ENCODE measurements at places on chromosomes 16 and 17. TPM values are rescaled to one million over a fixed set of nuclear protein-coding genes. Genes with fewer than 3 reads are reported as not detected.
A peak's percentile ranks its signal among the peaks of the same experiment; 100 is the strongest.

- DNase-seq: no peak
These were observed 4.2 kb upstream of the AXIN1 start for GRCh38 chr16:356741-357140.

DNA sequence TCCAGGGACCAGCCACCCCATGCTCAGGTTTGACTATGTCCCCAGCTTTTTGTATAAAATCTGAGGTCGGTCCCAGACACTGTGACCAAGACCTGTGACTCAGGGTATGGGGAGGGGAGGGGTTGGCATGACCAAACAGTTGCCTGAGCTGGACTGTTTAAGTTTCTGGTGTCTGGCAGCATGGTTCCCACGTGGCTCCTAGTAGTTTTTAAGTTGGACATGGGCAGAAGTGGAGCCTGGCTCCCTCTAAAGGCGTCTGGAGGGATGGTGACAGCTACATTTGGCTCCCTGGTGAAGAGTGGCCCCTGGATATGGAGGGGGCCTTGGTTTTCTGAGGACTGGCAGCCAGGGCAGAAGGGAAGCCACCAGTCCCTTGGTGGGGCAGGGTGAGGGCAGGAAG lies 7.9 kb downstream of the SMCR8 start:
- DNase-seq: no peak

GRCh38 chr17:39450847-39451581 lies at the start of gene MED1:
MED1 (minus strand) TSS chr17:39451263; CDS start chr17:39451062, 201 bp downstream.
- peak; percentile 99 for DNase-seq

DNA sequence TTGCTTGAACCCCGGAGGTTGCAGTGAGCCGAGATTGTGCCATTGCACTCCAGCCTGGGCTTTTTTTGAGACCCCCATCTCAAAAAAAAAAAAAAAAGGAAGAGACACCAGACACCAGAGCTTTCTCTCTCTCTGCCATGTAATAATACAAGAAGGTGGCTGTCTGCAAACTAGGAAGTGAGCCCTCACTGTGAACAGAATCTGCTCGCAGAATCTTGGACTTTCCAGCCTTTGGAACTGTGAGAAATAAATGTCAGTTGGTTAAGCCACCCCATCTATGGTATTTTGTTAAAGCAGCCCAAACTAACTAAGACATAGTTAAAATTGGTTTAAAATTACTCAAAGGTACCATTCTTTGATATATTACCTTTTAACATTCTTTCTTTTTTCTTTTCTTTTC lies 10.1 kb upstream of the STX1B start:
- DNase-seq: no peak

DNA sequence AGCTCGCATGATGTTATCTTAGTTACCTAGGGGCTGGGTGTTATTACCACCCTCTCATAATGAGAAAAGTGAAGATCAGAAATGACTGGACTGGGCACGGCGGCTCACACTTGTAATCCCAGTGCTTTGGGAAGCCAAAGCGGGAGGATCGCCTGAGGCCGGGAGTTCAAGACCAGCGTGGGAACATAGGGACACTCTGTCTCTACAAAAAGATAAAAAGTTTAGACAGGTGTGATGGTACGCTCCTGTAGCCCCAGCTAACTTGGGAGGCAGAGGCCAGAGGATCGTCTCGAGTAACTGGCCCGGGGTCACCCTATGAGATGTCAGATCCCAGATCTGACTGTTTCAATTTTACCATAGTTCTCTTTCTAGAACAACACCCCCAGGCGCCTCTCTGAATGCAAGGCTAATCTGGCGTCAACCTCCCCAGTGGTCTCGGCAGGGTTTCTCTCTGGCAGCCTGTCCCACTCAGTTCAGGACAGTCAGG lies 1.9 kb upstream of the CCDC102A start:
- DNase-seq: no peak

NOXO1 gene
- not detected for total RNA-seq

CHD3 gene
- 88.6 TPM for total RNA-seq

DNA sequence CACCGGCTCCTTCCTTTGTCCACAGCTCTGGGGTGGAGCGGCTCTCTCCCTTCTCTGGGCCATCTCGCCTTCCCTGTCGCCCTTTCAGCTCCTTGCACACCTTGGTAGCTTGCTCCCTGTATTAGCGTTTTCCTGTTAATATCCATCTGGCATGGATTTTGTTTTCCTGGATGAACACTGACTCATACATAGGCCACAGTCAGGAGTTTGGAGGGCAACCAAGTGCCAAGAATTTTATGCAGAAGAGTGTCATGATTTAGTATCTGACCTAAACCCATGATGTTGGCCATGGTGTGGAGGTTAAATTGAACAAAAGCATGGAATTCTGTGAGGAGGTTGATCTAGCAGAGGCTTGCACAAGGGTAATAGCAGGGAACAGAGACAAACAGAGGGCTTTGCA lies 180.9 kb downstream of the AIPL1 start:
- no peak for DNase-seq

FOXJ1 gene
- 0.48 TPM for total RNA-seq

USP6 gene
- total RNA-seq: 1.9 TPM

- no peak for DNase-seq
These were observed 7.6 kb upstream of the CD300A start for GRCh38 chr17:74458835-74459234.

- DNase-seq: no peak
These were observed 175.4 kb downstream of the ENGASE start for GRCh38 chr17:79249929-79250521.

GRCh38 chr16:2948807-2949704 lies 15.0 kb upstream of the KREMEN2 start:
- no peak for DNase-seq

TP53TG3C gene
- not detected for total RNA-seq

DNA sequence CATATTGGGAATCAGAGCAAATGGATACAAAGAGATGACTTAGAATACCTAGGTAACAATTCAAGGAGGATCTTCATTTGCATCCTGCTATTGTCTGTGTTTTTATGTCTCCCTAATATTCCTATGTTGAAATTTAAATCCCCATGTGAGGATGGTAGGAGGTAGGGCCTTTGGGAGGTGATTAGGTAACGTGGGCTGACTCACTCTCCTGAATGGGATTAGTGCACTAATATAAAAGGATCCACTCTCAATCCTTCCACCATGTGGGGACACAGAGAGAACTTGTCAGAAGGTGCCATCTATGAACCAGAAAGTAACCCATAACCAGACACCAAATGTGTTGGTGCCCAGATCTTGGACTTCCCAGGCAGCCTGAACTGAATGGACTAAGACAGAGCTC lies 83.4 kb downstream of the CDH8 start:
- DNase-seq: no peak

FN3K gene
- 3.4 TPM for total RNA-seq

TOP2A gene
- total RNA-seq: 11.8 TPM

- DNase-seq: no peak
These were observed 774 bp downstream of the ENGASE start for GRCh38 chr17:79075446-79075750.

DNA sequence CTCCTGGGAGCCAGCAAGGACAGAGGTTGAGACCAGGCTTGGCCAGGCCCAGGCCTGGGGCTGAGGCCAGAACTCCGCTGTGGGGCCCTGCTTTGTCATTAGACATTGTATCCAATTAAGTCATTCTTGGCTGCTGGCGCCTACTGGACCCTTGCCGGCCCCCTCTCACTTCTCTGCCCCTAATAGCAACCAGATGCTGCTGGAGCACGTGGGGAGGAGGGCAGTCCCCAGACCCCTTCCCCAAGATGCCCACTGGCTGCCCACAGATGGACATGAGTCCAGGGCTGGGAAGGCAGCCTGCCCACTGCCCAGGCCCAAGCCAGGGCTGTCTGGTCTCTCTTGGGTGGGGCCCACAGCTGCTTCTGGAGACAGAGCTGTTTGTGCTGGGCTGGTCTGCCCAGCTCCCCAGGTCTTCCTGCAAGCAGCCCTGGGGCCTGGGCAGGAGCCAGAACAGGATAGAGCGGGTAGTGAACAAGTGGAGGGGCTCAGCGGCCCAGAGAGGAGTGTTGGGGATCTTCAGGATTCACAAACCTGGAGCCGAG lies 7.8 kb downstream of the PLXDC1 start:
- no peak for DNase-seq

GRCh38 chr17:50356418-50356817 lies 10.5 kb downstream of the XYLT2 start:
- DNase-seq: no peak

EVPLL gene
- 0.24 TPM for total RNA-seq

- peak; percentile 28 for DNase-seq
These were observed 1.2 kb downstream of the RABEP2 start for GRCh38 chr16:28923652-28924398.

DNA sequence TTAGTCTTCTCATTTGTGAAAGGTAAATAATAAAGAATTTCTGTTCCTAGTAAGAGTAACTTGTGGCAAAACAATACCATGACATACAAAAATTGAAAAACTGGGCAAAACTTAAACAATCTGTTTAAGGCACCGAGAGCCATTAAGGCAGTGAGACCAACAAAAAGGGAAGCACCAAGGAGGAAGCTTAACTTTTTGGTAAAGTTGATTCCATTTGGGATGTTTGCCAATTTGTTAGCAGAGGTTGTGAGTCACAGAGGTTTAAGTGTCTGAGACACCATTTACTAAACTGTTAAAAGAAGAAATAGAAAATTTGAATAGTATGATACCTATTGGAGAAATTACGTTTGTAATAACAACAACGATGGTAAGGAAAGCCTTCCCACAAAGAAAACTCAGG lies 4.9 kb downstream of the SLC35G3 start:
- DNase-seq: no peak

UMOD gene
- total RNA-seq: 2.6 TPM

DNA sequence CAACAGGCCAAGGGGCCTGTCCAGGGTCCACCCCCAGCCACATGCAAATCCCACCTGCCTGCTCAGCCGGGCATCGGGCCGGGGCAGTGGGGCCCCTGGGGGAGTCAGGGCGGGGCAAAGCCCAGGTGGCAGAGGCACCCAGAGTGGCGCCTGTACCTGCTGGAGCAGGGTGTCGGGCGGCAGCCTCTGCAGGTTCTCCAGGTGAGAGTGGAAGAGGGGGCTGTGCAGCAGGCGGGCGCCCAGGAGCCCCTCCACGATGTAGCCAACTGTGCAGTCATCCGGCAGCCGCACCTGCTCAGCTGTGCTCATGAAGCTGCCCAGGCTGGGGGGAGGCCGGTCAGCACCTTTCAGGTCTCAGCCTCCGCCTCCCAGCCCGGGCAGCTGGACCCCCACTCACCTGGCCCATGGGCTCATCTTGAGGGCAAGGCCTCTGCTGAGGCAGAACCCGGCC lies 2.1 kb downstream of the RFNG start:
- no peak for DNase-seq

DNA sequence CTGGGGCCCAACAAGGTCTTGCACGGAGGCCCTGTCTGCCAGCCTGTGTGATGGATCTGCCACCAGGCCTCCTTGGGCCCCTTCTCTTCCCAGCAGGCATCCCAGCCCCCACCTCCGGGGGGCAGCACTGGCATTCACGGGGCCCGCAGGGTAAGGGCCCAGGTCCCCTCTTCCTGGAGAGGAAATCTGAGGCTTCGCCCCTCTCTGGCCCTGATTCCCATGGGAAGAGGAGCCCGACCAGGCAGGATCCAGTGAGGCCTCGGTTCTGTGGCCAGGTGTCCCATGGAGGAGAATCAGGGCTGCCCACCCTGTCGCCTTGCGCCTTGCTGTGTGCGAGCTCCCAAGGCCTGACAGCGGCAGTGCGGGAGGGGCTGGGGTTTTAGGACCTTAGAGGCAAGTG lies 48.4 kb downstream of the PDPK1 start:
- DNase-seq: no peak

DNA sequence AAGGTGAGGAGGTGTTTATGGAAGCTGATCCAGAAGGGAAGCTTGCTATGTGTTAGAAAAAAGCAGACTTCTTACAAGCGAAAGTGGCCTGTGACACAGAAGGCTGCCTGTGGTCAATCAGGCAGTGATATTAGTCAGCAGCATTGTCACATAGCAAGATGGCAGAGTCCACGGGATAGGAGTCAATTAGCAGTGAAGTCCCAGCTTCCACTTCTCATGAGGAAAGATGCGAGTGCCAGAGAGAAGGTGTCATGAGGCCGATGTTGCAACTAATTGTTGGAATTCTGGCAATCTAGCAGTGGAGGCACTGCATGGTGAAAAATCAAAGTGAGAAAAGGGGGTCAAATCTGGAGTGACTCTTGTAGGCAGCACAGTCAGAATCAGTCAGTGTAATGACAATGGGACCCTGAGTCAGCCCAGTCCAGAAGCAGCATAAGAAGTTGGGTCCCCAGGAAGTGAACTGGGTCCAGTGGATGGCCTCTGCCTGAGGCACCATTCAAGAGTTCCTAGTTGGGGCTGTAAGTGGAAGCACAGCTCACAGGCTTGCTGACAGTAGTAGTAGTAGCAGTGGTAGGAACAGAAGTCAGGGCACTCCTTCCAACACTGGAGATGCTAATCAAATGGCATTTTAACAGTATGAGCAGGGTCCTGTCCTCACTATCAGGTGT lies 85.1 kb downstream of the TNFRSF13B start:
- DNase-seq: no peak

DNA sequence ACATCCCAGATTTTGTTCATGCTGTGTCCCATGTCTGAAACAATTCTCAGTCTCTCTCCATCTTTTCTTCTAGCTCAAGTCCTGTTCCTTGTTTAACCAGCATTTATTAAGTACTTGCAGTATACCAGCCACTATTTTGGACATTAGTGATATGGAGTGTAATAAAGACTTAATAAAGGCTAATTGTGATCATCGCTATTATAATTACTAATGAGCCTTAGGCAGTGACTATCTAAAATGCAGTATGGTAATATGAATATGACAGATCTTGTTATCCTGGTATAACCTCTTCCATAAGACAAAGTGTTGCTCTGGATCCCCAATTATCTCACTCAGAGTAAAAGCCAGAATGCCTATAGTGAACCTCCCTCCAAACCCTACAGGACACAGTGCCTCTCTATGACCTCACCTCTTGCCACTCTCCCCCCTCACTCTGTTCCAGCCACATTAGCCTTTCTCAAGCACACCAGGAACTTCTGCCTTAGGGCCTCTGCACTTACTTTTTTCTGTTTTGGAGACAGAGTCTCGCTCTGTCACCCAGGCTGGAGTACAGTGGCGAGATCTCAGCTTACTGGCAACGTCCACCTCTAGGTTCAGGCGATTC lies 1.8 kb upstream of the FLOT2 start:
- no peak for DNase-seq

DNA sequence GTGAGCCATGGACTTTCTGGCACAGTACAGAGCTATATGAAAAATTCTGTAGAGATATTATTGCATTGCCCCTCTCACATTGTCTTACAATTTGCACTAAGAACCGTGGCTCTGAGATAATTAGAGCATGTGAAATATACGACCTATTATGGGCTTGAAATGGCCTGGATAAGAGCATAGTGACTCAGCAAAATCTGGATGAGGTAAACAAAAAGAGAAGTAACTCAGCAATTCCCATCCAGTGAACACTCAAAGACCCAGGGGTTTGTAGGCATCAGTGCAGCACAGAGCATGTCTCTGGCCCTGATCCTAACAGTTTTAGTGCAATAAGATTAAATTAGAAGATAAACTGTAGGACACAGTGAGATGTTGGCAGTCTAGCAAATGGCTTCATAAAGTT lies 317.2 kb upstream of the MYOCD start:
- DNase-seq: no peak

Measured in umbilical cord (tissue), 2 donors.